ENCODE measurements at places on chromosomes 13 and 19.

DNA sequence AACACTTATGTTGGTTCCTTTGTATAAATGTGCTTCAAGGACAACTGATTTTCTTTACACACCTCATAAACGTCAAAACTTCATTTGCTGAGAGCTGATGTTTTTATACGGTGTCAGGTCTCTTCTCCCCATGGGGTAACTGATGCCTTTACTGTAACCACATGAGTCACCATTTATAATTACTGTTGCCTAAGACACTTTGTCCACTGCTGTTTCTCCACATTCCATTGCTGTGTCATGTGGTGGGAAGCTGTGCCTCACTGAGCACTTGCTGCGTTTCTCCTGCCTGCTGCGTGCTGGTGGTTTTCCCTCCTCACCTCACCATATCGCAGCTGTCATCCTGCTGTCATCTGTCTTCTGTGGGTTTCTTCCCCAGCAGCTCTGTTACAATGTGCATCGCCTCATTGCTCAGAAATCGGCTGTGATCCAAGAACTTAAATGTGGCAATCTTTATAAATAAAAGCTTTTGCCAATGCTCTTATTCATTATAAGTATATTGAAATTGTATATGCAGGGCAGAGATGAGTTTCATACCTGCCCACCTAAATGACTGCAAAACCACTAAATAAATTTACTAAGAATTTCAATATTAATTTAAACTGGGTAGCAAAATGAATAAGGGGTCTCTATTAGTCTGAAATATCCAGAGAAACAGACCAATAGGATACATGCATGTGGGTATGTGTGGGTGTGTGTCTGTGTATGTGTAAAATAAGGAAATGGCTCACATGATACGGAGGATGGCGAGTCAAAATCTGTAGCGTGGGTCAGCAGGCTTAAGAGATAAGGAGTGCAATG, 547.0 kb upstream of the SLITRK5 start:
- peak; percentile 50 for DNase-seq

DNA sequence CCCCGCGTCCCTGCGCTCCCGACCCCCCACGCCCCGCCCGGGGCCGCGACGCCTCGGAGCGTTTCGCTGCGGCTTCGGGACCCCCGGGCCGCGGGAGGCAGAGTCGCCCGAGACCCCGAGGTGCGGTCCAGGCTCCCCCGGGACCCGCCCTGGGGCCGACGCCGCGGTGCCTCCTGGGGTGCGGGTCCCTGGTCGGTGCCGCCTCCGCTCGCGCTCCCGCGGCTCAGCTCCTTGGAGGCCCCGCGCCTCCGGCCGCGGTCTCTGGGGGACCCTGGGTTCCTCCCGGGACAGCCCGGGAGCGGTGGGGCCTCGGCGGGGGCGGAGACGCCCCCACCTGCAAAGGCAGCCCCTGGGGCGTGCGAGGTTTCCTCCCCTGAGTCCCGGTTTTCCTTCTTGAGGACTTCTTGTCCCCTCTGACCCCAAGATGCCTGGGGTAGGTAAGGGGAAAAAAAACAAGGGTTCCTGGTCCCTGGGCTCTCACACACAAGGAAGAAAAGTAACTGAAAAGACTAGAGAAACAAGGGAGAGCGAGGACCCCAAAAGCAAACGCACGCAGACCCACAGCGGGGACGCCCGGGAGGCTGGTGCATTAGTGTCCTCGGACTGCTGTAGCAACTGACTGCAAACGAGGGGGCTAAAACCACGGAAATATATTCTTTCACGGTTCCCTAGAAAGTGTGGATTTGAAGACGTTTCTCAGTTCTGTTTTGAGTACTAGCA, 740 bp downstream of the ZNF555 start:
- DNase-seq: no peak

GRCh38 chr13:66926200-66926850, 303.8 kb downstream of the PCDH9 start:
- no peak for DNase-seq

DNA sequence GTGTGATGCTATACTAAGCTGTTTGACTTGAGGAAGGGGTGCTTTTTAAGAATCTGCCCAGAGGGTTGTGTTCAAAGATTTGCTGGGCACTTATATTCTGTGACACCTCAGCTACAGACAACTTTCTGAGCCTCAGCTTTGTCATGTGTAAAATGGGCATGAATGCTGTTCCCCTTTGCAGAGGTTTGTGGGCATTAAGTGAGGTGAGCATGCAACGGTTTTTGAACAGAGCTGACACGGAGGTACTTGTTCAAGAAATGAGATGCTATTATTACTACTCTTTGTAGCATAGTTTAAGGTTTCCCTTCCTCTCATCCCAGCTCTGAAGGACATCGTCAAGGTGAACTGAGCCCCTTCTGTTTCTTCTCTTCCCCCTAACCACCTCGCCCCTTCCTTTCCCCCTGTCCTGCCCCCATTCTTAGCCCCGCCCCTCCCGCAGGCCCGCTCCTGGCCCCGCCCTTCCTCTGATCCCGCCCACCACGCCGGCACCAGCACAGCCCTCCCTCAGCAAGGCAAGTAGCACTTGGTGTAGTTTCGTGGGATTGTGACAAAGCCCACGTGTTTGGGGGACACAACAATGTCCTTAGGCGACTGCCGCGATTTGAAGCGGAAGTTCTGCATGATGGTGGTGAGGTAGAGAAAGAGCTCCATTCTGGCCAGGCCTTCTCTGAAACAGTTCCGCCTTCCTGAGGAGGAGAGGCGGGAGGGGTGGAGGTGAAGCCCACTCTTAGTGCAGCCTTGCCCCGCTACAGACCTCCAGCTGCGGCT, 26.1 kb upstream of the CYP2A7 start:
- no peak for DNase-seq

DNA sequence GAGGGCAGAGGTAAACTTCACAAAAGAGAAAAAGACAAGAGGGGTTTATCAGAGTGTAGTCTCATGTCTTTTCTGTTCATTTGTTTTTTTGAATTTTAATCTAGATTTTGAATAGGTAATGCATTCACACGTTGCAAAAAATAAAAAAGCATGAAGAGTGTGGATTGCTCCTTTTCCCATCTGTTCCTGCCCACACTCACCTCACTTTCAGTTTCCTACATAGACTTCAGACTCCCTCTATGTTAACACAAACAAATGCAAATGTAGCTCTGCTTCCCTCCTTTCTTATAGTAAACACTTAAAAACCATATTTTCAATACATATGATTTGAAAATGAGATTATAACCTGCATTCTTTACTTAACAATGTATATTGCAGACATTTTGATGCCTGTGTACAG, 20.3 kb downstream of the TNFSF13B start:
- DNase-seq: no peak

DNA sequence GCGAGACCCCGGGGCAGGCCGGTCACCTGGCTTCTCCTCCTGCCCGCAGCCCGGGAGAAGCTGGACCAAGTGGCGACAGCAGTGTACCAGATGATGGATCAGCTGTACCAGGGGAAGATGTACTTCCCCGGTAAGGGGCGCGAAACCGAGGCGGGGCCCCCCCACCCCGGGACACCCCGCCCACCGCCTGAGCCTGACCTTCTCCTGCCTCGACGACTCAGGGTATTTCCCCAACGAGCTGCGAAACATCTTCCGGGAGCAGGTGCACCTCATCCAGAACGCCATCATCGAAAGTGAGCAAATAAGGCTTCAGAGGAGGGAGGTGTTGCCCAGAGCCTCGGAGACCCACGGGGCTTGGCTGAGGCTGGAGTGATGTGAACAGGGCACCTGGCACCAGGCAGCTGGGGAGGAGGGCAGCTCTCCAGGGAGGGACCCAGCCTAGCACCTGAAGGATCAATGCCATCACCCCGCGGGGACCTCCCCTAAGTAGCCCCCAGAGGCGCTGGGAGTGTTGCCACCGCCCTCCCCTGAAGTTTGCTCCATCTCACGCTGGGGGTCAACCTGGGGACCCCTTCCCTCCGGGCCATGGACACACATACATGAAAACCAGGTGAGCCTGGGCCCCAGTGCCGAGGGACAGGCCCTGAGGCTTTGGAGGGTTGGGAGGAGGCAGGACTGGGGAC, 629 bp downstream of the IZUMO4 start:
- no peak for DNase-seq

DNA sequence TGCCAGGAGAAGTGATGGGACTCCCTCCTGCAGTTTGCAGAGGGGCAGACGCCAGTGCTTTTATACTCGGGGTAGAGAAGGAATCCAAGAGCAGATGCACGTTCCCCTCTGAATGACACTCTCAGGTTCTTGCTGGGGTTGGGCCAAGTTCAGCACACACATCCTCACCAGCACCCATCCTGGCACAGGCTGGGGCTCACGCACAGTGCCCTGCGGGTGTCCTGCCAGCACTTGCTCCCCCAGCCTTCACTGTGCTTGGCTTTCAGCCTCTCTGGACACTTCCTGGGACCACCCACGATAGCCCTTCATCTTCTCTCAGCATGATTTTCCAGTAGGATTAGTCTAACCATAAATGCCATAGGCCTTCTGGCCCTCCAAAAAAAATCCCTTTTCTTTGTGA, 158.6 kb downstream of the ZNF536 start:
- no peak for DNase-seq

GRCh38 chr13:111895896-111896821, 170.8 kb upstream of the SOX1 start:
- no peak for DNase-seq

DNA sequence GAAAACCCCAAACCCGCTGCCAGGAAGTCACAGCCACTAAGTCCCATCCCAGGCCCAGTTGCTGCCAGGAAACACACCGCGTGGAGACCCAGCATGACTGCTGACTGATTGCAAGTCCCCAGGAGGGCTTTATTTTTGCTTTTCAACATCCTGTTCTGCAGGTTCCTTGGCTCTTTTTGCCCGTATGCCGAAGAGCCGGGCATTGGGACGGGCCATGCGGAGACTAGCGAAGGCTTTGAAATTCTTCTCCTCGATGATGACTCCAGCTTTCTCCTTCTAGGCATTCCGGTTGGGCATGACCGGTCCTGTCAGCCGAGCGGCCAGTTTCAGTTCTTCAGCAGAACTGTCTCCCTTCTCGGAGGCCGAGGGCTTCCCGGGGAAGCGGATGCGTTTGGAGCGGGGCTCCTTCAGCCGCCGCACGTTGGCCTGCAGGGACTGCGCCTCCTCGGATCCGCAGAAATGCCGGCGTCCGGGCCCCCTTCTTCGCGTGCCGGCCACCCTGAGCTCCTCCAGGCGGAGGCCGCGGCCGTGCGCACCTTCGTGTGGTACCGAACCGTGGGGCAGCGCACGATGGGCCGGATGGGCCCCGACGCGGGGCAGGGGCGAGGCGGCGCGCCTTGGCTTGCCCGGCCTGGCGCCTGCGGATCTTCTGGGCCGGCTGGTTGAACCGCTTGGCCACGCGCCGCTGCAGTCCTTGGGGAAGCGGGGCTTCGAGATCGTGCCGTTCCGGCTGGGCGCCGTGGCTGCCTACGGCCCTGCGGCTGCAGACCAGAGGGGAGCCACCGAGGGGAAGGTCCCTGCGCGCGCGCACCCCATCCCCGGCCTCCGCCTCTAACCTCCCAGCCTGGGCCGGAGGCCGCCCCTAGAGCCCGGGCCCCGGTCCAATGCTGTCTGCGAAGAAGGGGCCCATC, 15.2 kb downstream of the ZSCAN5C start:
- no peak for DNase-seq

DNA sequence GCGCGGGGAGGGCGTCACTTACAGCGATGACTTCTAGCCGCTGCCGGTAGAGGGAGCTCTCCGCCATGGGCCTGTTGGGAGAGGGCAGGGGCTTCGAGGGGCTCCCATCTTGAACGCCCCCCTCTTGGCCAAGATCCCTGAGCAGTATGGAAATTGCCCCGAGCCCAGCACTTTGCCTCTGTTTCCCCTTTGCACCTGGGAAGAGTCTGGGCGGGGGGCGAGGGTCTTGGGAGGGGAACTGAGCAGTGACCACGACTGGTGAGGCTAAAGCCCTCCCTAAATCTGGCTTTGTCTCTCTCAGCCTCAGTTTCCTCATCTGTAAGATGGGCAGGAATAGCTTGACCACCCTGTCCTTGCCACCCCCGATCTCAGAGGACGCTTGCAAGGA, 2.8 kb downstream of the PALM3 start:
- no peak for DNase-seq

DNA sequence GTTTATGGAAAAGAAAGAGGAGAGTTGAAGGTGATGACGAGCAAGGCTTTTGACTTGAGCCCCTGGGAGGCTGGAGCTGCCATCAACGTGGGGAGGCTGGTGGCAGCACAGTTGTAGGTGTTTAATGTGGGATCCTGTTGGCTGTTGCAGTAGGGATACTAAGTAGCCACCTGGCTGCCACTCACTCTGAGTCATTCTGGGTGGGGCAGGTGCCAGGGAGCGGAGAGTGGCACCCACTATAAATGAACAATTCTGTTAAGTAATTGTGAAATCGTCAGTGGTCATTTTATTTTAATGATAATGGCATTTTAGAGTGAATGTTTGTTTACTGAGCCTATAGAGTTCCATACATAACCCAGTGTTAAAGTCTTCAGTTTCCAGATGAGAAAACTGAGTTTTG, 9.8 kb downstream of the ZNF317 start:
- DNase-seq: no peak

DNA sequence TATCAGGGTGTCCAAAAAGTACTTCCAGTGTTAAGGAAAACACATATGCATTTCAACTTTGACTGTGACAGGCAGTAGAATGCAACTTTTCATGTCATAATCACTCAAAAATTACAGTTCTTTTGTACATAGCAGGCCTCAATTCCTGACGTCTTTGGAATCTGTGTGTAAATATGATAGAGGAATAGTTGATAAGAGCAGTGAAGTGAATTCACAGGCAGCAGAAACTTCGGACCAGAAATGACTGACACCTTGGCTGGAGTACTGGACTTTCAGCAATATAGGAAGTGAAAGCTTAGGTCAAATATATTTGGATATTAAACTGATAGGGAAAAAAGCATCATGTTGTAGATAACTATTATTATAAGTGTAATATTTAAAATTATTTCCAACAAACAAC, 1741.2 kb upstream of the PCDH20 start:
- DNase-seq: no peak

DNA sequence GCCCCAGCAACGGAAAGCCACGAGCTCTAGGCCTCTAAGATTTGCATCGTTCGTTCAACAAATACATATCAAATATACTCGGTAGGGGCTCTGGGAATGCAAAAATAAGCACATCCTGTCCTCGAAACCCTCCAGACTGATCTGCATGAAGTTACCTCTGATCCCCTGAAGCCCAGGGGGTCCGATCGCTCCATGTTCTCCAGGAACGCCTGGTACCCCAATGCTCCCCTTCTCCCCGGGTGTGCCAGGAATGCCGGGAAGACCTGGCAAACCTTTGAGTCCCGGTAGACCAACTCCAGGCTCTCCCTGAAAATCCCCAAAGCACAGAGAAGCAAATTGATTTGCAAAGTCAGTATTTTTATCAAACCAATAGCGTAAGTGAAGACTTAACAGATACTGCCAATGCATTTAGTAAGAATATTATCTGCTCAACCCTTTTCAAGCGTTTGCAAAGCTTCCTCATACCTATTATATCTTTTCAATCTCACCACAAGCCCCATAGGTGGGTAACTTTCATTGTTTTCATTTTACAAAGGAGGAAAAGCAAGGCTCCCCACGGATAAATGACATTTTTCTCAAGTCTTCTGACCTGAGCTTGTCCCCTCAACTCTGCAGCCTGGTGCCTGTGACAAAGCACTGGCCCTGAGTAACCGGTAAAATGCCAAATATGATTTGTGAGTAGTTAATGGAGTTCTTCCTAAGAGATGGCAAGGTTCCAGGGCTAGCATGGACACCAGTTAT, 127.7 kb downstream of the COL4A1 start:
- DNase-seq: no peak
